ENCODE measurements at places on chromosomes 12 and 14. TPM values are rescaled to one million over a fixed set of nuclear protein-coding genes. Genes with fewer than 3 reads are reported as not detected.

AKAP3 gene
- total RNA-seq: 1.1 TPM

DNA sequence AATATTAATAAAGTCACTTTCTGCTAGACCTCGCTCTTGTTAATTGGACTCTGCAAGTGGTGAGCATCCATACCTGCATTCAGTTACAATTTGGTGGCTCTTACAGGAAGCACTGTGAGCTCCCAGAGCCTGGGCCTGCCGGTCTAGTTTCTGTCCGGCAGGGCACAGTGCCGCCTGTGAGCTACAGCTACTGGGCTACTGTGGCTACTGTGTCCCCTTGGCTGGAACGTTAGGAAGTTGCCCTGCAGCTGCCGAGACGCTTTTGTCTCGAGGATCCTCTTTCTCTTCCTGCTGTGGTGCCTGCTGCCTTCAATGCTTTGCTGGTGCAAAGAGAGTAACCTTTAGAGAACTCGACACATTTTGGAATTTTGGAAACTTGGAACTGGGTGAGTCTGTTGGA, 44.6 kb upstream of the PTGDR start:
- no peak for DNase-seq

C12orf54 gene
- not detected for total RNA-seq

DNA sequence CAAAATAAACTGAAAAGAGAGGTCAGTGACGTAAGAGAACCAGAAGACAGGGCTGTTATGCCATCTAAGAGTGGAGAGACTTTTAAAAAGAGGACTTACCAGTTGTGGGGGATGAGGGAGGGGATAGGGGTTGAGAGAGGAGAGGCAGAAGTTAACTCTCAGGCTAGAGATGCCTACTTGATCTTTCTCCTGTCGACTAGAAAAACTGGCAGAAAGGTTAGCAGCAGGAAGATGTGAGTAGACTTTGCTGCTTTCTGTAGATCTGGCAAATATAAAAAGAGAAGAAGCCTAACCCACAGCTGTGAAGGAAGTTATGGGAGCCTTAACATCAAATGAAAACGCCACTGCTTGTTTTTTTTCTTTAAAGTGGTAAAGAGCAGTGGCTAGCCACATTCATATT, 10.7 kb downstream of the CREBL2 start:
- no peak for DNase-seq

TSPAN19 gene
- not detected for total RNA-seq

FGF23 gene
- not detected for total RNA-seq

- DNase-seq: no peak
Measured at GRCh38 chr12:24861766-24862540, 86.9 kb downstream of the BCAT1 start.

DNA sequence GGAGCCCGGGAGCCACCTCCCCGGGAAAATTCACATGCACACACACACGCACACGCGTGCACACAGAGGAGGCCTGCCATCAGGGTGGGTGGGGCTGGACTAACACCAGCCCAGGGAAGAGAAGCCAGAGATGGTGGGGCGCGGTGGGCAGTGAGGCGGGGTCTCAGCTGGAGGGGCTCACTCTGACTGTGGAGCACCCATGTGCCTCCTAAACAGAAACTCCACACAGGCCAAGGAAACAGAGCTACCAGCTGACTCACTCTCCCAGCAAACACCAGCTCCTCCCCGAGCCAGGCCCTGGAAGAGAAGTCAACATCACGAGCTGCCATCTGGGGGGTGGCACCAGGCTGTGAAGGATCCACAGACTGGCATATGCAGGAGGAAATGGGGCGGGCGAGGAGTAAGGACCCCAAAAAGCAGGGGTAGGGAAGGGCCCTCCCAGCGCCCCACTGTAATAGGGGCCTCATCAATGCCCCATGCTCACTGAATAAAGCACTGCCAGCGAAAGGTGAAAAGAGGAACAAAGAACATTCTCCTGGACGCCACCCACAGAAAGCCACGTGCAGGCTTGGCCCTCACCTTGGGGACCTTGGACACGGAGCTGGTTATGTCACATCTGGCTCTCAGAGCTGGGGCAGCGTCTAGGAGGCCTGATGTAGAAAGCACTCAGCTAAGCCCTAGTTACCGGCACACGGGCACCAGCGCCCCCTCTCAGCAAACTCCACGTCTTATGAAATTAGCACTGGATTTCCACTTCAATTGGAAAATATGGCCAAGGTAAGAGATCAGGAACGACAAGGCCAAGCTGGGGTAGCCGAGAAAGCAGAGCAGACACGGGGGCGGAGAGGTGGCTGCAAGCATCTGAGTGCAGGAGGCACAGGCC, 8.4 kb upstream of the INF2 start:
- no peak for DNase-seq

SLC5A8 gene
- not detected for total RNA-seq

GRCh38 chr14:102481791-102482238, 27.8 kb downstream of the ANKRD9 start:
- no peak for DNase-seq

- no peak for DNase-seq
Measured at GRCh38 chr14:90530523-90530922, 133.7 kb downstream of the CALM1 start.

DNA sequence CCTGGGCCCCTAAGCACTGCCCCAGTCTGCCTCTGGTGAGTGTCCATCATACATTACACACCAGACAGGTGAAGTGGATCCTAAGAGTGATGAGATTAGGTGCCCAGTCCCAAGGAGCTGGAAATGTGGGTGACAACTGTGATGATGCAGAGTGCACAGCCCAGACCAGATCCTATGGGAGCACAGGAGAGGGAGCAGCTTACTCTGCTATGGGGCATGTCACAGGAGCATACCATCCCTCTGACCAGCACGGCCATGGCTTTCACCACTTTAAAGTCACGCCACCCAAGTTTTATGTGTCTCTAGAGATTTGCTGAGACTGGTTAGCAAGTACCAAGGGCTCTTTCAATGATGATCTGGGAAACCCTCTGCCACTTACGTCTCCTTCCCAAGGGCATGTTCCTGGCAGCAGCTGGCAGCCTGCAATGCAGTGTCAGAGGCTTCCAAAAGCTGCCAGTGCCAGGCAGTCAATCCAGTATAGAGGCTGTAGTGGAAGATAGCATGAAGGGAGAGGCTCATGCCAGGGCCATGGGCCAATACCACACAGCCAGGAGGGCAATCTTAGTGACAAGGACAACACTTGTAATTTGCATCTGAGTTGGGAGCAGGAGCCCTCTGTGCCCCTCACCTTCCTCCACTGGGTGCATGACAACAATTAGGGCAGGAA, 40.2 kb downstream of the STAB2 start:
- no peak for DNase-seq

GRCh38 chr14:105408592-105408991, 10.3 kb downstream of the TEX22 start:
- DNase-seq: no peak

- no peak for DNase-seq
Measured at GRCh38 chr12:111443086-111443485, 37.4 kb downstream of the SH2B3 start.

GRCh38 chr14:44027397-44027796, 479.7 kb downstream of the FSCB start:
- no peak for DNase-seq

CABP1 gene
- not detected for total RNA-seq

DNA sequence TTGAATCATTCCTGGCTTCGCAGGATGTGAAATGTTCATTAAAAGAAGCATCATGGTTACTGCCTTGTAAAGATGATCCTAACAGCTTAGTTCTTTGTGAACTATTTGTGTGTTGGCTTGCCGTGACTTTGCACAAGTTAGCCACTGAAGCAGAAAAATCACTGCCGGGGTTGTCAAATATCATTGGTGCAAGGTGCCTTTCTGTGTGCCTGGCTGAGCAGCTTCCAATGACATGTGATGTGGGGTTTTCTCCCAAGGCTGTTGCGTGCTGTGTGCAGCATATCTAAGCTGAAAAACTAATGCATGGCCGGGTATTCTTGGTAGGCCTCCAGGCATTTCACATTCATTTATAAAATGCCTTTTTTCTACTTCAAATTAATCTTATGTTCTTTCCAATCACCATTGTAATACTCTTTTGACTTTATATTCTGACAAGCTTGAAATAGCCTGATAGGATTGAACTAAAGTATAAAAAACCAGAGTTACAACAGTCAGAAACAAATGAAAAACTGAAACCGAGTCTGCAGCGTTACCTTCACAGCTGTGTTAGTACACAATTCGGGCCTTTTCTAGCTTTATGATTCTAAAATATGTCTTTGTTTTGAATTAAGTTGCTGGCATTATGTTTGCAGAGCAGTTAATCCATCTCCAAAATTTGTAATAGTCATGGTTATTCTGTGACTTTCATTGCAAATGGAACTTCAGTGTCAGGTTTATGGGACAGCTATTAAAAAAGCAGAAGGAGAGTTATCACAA, 222.1 kb downstream of the SYT1 start:
- DNase-seq: no peak

DNA sequence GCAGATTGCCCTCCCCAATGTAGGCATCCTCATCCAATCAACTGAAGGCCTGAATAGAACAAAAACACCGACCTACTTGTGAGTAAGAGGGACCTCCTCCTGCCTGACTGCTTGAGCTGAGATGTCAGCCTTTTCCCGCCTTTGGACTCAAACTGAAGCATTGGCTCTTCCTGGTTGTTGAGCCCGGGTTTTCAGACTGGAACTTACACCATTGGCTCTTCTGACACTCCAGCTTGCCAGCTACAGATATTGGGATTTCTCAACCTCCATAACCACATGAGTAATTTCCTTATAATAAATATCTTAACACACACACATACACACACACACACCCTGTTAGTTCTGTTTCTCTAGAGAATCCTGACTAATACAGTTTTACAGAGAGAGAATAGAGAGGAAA, 173.4 kb upstream of the NTF3 start:
- no peak for DNase-seq

SDSL gene
- total RNA-seq: 6.2 TPM

- no peak for DNase-seq
Measured at GRCh38 chr14:54087376-54087775, 130.8 kb upstream of the BMP4 start.

GRCh38 chr12:25592725-25593495, 39.8 kb upstream of the LMNTD1 start:
- no peak for DNase-seq

ASIC1 gene
- total RNA-seq: 3.0 TPM

LRP6 gene
- 48.5 TPM for total RNA-seq

DNA sequence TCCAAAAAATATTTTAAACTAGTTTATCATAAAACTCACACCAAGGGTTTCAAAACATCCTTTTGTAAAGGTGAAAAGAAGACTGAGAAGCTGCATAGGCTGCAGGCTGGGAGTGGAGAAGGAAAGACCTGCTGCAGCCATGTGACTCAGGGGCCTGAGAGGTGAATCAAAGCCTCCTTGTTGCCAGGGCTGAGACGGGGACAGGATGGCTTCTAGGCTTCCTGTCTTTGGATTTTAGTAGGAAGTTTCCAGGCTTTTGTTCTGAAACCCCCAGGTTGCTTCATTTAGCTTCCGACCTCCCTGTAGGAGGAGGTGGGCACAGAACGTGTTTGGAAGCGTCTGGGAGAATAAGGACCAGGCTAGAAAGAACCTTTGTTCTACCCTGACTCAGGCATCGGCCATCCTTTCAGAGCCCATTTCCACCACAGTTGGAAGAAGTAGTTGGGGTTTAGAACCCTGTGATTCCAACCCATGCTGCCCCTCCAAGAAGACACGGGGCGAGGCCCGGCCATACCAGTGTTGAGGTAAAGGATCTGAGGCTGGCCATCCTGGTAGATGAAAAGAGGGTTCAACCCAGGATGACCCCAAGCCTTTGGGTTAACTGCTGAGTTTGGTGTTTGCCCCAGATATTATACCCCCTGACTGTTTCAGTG, 122.4 kb downstream of the SLC25A47 start:
- DNase-seq: peak; percentile 34

DNA sequence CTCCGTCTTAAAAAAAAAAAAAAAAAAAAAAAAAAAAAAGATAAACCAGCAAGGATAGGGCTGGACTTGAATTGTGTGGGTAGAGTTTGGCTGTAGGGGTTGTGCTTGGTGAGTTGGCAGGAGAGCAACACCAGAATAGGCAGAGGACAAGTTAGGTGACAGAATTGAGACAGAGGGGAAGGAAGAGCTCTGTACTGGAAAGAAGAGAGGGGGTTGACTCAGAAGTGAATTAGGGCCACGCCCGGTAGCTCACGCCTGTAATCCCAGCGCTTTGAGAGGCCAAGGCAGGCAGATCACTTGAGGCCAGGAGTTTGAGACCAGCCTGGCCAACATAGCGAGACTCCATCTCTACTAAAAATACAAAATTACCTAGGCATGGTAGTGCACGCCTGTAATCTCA, 6.1 kb upstream of the TMEM30B start:
- no peak for DNase-seq

GRCh38 chr12:53758730-53759103, 6.9 kb upstream of the CISTR start:
- DNase-seq: no peak

DNA sequence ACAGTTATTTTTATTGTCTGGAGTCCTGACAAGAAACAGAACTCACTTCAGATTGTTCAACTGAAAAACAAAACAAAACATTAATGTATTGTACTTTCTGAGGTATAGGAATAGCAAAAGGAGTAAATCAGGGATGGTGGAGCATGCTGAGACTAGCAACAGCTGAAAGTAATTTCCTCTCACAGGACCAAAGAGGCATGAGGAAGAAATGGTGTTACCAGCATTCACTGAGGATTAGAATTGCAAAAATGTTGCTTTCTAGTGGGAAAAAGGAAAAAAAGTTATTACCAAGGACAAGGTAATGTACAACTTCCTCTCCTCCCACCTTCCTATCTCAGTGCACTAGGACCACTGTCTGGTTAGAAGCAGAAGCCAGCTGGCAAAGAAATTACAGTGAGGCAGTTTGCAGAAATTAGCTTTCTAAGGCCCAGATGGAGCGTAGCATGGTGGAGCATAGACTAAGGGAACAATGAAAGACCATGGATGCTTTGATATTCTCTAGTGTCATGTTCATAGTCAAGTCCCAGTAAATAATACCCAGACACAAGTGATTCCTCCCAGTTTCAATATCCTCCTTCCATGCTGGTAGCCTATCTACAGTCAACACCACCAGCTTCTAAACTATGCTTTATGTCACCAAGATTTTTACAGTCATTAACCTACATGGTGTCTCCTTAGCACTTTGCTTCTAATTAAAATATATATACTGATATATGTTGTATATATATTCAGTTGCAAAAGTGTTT, 133.7 kb upstream of the DCN start:
- DNase-seq: no peak

SERPINA4 gene
- total RNA-seq: not detected

PIP4P1 gene
- 34.9 TPM for total RNA-seq

PAX9 gene
- 3.9 TPM for total RNA-seq

GRCh38 chr14:97022741-97023140, 225.6 kb downstream of the VRK1 start:
- DNase-seq: no peak

DNA sequence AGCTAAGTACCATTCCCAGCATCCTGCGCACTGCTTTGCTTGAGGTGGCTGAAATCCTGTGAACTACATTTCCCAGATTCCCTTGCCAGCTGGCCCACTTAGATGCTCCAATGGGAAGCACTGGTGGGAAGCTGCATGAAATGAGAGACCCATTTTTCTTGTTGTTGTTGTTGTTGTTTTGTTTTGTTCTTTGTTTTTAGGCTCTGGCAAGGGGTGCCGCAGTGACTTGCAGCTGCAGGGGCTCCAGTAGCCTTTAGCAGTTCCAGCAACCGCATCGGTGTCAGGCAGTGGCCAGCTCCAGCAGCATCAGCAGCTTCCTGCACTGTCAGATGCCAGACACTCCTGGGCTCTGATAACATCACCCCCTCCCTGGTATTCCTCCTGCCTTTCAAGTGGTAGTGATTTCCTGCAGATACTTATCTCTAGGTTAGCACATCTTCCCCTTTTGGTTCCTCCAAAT, 8.8 kb upstream of the EGLN3 start:
- DNase-seq: no peak

GRCh38 chr14:27392153-27392552, 794.3 kb upstream of the NOVA1 start:
- no peak for DNase-seq

GRCh38 chr12:118816296-118816695, 165.0 kb upstream of the SRRM4 start:
- no peak for DNase-seq

DYNLL1 gene
- total RNA-seq: 324 TPM

Data from osteocyte (in vitro differentiated cells).